ENCODE measurements at places on chromosomes 2 and 18.

DNA sequence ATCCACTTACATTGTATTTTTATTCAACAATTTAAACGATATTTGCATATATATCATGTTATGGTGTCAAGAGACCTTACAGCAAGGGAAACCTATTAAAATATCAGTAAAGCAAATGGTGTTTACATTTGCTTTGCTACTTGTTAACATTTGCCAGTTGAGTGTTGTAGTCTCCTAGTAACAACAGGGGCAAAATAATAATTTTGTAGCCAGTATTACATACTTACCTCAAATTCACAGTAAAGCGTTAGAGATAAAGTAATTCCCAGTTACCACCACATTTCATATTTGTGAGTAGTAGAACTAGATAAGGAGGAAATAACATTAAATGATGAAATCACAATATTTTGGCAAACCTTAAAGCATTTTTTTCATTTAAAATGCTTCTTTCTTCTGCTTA is 71.3 kb downstream of the FASTKD2 start:
- no peak for DNase-seq

DNA sequence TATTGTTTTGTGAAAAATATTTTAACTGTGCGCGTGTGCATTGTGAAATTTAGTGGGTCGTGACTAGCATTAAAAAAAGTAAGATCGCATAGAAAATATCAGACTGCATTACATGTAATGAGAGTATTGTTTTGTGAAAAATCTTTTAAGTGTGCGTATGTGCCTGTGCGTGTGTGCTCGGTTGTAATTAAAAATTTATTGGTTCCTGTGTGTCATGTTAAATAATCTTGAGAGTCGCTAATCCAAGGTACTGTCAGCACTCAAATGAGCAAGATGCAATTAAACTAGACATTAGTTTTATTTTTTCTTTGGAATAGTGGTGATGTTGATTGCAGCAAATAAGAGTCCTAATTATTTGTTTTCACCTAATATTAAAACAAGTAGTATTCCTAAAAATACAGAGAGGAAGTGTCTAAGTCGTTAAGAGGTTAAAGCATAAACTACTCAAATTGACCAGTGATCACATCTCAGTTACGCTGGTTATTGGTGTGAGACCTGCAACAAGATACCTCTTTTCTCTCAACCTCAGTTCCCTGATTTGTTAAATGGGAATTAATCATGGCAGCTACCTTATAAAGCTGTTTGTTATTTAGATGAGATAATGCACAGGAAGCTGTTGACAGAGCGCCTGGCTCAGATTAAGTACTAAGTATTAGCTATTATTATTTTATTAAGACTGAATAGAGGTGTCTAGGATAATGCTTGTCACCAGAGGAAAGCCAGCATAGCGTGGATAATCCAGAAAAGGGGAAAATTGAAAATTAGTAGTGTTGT is 1.9 kb downstream of the ZDBF2 start:
- no peak for DNase-seq

DNA sequence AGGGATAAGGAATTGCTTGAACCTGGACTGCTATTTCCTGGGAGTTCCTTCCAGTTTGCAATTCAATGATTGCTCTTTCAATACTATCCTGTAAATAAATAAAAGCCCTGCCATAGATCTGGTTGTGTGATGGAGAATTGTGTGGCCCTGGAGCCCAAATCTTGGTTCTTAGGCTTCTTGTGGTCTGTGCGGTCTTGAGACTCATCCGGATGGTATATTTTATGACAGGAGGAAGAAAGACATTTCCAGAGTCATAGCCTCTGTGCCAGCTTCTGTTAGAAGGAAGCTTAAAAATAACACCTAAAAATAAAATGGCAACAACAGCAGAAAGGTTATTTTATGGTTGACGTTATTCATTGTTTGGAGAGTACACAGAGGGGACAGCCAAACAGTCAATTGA is 137.7 kb downstream of the ABCA12 start:
- no peak for DNase-seq

DNA sequence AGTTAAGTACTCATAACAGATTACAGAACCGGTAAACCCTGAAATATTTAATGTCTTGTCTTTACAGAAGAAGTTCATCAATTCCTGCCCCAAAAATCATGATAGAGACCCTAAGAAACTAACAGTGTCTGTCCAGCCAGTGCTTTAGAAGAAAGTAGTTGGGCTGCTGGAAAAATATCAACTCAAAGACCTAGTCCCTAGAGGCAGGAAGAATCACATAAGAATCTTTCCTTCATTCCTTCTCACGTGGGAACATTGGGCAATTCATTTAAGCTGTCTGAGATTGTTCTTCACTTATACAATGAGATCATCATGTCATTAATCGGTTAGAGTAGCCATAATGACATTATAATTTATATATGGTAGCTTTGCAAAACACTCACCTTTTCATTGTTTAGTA is 156.4 kb downstream of the CCBE1 start:
- DNase-seq = no peak

DNA sequence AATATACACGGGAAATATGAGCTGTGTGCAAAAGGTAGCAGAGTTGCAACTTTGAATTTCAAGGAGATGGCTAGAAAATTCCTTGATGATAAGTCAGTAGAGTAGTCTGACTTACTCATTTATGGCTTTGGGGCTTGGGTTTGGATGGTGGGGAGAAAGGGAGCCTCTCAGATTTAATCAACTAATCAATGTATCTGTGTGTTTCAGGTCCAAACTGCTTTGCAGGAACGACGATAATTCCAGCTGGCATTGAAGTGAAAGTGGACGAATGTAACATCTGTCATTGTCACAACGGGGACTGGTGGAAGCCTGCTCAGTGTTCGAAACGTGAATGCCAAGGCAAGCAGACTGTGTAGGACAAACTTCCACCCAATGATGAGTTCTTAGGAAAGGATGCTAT is 164.6 kb downstream of the VWC2L start:
- no peak for DNase-seq

DNA sequence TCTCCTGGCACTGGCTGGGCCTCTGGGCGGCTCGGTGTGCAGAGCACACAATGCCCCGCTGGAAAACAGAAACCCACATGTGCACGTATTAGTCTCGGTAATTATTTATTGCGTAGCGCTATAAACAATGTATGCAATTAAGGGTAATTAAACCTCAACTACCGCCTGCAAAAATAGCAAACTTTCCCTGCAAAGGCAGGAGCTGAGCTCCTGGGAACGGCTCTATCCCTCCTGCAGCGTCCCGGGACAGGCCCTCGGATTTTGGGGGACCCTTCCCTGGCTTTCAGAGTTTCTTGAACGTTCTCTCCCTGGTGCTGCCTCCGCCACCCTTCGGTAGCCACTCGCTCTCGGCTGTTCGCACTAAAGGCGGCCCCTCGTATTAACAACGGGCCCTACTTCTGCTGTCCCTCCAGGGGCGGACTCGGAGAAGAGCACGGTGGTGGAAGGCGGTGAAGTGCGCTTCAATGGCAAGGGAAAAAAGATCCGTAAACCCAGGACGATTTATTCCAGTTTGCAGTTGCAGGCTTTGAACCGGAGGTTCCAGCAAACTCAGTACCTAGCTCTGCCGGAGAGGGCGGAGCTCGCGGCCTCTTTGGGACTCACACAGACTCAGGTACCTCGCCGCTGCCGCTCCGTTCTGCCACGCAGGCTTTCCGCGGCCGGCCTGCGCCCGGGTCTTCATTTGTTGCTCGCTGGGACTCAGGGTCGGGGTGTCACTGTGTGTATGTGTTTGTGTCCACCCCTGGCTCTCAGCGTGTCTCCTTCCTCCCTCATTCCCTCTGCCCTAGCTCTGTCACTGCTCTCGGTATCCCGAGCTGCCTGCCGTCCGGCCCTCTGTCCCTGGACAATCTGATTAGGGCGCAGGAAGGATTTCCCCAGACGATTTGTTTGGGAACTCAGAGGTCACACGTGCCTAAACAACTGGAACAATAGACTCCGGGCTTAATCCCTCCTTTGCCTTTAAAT is 1.2 kb downstream of the DLX1 start:
- DNase-seq = peak; percentile 67

DNA sequence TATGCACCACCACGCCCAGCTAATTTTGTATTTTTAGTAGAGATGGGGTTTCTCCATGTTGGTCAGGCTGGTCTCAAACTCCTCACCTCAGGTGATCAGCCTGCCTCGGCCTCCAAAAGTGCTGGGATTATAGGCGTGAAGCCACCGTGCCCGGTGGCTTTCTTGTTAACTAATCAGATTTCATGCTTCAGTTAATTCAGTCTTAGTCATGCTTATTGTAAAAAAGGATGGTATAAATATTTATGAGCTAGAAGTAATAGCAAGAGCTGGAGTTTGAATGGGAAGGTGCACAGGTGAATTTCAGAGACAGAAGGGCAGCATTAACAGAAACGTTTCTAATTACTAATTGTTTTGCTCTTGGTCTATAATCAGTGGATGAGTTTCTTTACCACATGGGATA is 10.3 kb downstream of the GEMIN6 start:
- no peak for DNase-seq

DNA sequence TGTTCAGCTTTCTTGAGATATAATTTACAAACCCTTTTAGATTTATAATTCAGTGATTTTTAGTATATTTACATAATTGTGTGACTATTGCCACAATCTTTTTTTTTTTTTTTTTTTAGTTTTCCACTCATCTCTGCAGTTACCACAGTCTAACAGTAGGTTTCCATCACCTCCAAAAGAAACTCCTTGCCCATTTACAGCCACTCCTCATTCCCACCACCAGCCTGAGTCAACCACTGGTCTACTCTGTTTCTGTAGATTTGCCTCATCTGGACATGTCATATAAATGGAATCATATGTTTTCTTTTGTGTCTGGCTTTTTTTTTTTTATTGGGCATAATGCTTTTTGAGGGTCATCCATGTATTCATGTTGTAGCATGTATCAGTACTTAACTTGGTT is 16.1 kb downstream of the MTX2 start:
- no peak for DNase-seq

GRCh38 chr2:242065426-242065825 is 195.9 kb downstream of the RTP5 start:
- no peak for DNase-seq

- DNase-seq = no peak
These were observed 57.6 kb downstream of the TRIB2 start for GRCh38 chr2:12774395-12774727.

DNA sequence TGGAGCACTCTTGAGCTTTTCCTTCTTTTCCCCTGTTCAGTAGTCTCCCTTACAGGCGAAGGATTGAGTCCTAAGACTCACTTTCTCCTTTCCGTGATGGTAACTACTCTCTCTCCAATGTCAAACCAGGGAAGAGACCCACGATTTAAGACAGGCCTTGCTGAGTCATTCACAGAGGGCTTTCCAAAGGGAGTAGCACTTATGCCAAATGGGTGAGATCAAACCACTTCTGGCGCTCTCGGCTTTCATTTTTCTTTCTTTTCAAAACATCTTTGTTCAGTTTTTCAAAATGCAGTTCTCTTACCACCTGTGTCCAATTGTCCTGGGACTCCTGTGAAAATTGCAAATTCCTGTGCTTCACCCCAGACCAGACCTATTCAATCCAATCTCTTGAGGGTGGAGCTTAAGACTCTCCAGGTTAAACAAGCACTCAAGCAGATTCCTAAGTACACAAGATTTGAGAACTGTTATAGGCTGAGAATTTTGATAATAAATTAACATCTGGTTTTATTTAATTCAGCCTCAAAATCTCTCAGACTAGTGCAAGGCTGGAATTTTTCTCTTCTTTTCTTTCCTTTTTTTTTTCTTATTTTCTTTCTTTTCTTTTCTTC is 14.4 kb upstream of the MRPL19 start:
- DNase-seq = no peak

DNA sequence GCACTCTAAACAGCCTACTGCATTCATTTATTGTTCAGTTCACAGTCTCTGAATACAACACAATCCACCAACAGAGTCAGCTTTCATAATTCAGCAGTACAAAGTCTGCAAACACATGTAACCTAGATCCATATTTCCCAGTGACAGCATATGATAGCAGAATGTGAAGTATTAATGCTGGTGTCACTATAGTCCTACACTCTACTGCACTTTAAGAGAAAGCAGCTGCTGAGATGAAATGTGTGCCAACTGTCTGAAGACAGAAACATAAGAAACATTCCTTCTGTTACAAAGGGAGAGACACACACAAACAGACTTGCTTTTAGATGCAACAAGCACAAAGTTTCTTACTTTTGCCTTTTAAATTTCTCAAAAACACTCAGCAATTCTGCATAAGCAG is 441.8 kb downstream of the ZEB2 start:
- no peak for DNase-seq

- DNase-seq = peak; percentile 49
These were observed 22.3 kb upstream of the SERPINB5 start for GRCh38 chr18:63454497-63454896.

- DNase-seq = no peak
These were observed 615.6 kb upstream of the SOX11 start for GRCh38 chr2:5076599-5076998.

DNA sequence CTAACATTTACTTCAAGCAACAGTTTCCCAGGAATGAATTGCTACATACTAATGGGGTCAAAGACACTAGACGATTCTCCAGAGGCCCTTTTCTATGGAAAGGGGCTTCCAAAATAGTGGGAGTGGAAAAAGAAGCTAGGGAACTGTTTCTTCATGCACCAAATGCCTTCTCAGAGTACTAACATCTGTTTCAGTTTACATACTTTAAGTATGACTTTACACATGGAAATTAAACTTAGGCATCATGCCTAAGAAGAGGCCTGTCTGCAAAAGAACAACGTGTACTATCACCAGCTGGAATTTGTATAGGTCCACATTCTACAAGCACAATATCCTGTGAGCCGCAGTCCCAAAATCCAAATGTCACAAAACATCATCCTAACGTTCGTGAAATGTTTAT is 29.4 kb upstream of the WDR75 start:
- no peak for DNase-seq

DNA sequence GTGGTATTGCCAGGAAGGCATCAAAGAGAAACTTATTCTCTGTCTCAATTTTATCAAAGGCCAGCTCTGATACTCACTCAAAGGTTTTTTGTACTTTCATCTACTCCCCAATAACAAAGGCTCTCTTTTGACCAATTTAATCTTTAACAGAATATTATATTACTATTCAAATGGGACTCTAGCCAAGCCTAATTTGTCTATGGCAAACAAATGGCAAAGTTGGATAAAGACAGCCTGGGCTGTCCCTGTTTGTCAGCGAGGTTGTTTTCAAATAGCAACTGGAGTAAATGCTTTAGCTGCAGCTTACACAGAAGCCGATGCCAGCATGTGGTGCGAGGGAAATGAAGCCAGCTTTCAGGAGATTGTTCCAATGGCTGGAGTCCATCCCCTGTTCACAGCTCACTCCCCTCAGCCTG is 80.1 kb upstream of the CTNNA2 start:
- DNase-seq = no peak

DNA sequence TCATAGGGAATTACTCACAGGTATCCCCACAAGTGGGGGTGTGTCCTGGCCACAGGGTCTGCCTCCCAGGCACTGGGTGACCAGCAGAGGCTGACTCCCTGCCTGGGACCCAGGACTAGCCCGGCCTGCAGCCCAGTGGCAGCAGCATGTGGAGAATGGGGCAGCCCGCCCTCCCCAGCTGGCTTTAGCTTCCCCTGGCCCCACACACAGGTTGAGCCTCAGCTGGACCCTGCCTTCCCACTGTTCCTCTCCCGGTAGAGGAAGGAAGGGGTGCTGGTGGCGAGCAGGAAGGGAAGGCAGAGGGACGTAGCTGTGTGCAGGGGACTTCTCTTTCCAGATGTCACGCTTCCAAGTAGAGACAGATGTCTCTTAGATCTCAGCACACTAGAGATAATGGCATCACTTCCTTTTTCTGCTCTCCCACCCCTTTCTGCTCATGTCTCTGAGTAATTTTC is 51.4 kb downstream of the EMILIN2 start:
- DNase-seq = no peak

GRCh38 chr2:85744741-85745601 is 8.8 kb upstream of the ATOH8 start:
- DNase-seq = peak; percentile 25
